Esophagus squamous epithelium (tissue), 5 donors: ENCODE measurements at places on chromosomes 7 and 10. TPM values are rescaled to one million over a fixed set of nuclear protein-coding genes. Genes with fewer than 3 reads are reported as not detected.
A peak's percentile ranks its signal among the peaks of the same experiment; 100 is the strongest.

- DNase-seq: no peak
Measured at GRCh38 chr10:131698986-131699385, 201.8 kb upstream of the PPP2R2D start.

GRCh38 chr10:44337081-44337480, 47.8 kb downstream of the CXCL12 start:
- DNase-seq: no peak

- no peak for DNase-seq
Measured at GRCh38 chr10:132958883-132959558, 16.7 kb upstream of the CFAP46 start.

DNA sequence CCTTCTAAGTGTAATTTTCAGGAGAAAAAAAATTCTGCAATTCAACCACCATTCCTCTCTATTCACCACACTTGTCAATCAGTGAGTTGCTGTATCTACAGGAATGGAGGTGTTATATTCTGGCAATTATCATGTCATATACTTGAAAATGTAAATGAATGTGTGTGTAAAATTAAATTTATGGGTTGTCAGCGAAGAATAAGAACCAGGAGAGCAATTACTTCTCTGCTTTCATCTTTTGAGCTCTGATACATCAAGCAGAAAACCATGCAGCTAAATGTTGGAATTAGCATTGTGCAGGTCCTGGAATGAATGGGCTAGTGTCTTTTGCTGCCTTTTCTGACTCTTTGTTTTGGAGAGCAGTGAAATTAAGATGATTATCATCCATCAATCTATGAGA, 207.6 kb downstream of the FOXP2 start:
- no peak for DNase-seq

GRCh38 chr10:104391150-104391968, 37.7 kb downstream of the CFAP58 start:
- no peak for DNase-seq

GRCh38 chr10:103166523-103166922, 26.5 kb downstream of the NT5C2 start:
- no peak for DNase-seq

GRCh38 chr7:101201695-101202602, 1.1 kb upstream of the MOGAT3 start:
- DNase-seq: no peak

- no peak for DNase-seq
Measured at GRCh38 chr10:129837909-129838582, 126.0 kb downstream of the EBF3 start.

- DNase-seq: no peak
Measured at GRCh38 chr10:7538970-7539654, 127.7 kb downstream of the ITIH5 start.

DNA sequence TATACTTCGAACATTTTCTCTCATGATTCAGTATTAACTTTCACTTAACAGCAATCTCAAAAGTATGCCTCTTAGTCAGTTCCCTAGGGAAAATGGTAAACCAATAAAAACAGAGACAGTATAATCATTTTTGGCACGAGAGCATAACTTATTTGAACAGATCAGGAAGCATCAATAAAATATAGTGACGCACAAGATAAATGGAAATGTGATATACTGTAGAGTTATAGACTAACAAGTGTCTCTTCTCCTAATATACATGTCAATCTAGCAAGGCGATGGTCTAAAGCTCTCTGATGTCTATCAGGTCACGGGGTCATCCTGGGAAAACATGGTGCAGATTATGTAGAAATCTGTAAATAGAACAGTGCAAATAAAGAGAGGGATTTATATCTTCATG, 131.6 kb downstream of the HGF start:
- DNase-seq: no peak

- no peak for DNase-seq
Measured at GRCh38 chr7:148318102-148318811, 272.3 kb upstream of the C7orf33 start.

GRCh38 chr7:71459132-71459531, 327.2 kb downstream of the GALNT17 start:
- no peak for DNase-seq

DNA sequence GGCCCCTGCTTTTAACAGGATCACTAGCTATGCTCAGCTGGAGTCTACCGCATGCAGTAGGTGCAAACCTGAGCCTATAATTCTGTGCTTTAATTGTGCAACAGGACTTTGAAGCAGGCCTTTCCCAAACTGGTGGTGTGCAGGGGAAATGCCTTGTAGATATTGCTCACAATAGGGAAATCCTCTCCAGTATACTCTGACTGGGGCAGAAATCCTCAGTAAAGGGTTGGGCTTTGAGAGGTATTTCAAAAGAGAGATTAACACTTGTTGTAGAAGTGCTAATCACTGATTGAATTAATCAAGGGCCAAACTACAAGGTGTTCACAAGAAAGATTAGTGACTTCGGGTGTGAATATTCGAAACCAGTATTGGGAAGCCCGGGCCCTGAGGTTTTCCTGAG, 58.5 kb upstream of the EXOC6 start:
- no peak for DNase-seq

GRCh38 chr10:43235070-43235900, 31.6 kb downstream of the RASGEF1A start:
- no peak for DNase-seq

DNA sequence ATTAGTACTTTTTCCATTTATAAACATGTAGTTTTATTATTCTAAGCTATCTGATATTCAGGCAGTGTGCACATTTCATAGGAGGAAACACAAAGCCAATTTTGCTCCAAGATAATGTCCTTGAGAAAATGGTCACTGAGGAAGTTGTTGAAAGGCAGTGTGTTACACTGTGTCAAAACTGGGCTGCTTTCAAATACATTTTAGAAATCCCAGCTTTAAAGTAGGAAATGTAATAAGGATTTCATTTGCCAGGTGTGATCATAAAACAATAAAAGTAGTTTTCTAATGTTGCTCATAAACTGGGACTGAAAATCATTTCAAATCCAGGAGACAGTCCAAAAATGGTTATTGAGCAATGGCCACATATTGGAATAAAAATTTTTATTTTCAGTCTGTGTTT, 80.1 kb downstream of the WDR37 start:
- no peak for DNase-seq

DNA sequence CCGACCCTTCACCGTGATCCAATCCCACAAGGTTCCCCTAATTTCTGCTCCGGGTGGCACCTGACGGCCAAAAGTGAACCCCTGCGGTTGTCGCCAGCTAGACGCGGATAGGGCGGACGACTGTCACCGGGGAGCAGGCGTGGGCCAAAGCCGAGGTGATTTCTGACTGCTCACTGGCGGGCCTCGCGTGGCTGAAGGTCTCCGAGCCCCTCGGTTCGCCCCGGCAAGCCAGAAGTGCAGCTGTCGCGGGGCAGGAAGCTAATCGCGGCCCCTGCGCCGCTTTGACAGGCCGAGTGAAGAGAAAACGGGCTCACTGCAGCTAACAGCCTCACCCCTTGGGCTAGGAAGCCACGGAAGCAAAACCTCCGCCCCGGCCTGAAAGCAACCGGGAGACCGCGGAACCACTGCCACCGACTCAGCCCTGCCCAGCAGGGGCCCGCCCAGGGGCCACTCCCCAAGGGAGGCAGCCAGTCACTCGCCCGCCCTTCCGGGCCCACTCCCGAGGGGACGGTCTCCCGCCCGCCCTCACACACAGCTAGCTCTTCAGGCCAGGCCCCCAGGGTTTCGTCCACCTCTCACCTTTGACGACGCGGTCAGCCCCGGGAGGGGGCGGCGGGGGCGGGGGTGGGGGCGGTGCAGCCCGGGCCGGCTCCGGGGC, 469 bp downstream of the PPP3CB start:
- DNase-seq: peak; percentile 62

DNA sequence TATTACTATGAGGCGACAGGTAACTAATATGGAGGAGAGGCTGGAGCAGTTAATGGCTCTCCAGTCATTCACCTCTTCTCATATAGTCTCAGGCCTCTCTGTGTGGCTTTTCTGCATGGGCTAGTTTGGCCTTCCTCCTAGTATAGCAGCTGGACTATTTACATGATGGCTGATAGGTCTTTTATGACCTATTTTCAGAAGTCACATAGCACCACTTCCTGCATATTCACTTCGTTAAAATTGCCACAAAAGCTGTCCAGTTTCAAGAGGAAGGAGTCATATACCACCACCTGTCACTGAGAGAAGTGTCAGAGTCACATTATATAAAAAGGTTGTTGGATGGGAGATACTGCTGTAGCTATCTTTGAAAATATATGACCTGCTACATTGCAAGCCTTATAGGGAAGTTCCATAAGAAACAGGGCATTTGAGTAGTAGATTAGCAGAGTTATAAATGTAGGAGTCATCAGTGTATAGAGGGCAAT, 8.0 kb upstream of the DMTF1 start:
- no peak for DNase-seq

- DNase-seq: no peak
Measured at GRCh38 chr7:29563590-29564495, at the start of gene PRR15. PRR15 (plus strand) TSS chr7:29563835; CDS start chr7:29566330, 2,495 bp downstream.

DNA sequence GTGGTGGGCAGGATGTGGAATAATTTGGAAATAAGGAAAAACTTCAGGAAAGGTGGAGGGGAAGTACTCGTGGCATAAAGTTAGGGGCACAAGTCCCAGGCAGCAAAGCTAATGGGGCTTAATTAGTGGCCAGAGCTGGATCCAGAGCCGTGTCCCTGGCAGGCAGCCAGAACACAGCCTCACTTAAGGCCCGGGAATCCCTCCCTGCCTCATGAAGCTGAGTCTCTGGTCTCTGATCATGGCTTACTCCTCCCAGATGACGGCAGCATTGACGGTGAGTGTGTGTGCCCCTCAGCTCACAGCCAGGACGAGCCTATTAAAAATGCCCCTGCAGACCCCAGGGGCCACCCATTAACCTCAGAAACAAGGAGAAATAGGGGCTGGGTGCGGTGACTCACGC, 48.2 kb upstream of the NPTX2 start:
- DNase-seq: no peak

DNA sequence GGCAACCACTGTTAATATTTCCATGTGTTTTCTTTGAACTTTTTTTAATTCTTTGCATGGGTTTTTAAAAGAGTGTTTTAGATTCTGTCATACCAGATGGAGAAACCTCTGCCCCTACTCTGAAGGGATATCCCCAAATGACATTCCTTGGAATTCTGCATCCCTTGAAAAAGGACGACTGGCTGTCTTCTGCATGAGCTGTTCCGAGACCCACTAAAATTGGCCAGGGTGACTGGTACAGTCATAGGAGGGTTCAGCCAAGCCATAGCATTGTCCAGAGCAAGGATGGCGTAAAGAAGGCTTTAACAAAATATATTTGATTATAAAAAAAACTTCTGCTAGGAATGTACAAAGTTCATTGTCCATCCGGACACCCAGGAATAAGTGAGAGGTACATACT, 952.9 kb downstream of the NRG3 start:
- DNase-seq: no peak

GRCh38 chr7:77657427-77658224, 38.6 kb upstream of the RSBN1L start:
- DNase-seq: no peak

DNA sequence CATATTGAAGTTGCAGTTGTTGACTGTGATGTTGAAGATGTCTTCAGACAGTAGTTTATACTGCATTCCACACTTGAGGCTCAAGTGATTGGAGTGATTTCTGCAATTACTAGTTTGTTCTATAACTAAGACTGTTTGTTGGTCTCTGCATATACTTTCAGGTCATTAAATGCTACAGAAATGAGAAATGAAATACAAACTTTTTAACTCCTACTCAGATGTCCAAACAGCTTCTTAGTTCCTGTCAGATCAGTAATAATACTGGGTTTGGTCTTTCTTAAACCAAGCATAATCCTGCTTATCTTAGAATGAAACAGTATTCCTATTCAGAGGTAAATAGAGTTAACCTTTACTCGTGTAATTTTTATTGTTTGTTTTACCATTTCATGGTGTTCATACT, 115.9 kb downstream of the CCNY start:
- no peak for DNase-seq

- DNase-seq: no peak
Measured at GRCh38 chr7:122885583-122886356, 490 bp downstream of the CADPS2 start.

- DNase-seq: no peak
Measured at GRCh38 chr7:152512706-152513105, 76.9 kb upstream of the KMT2C start.

GRCh38 chr7:156820445-156821063, 72.4 kb downstream of the LMBR1 start:
- DNase-seq: no peak

- DNase-seq: no peak
Measured at GRCh38 chr10:132946-133898, 2.0 kb upstream of the ZMYND11 start.

GRCh38 chr7:100603726-100604027, 1.5 kb downstream of the PCOLCE start:
- no peak for DNase-seq

DNA sequence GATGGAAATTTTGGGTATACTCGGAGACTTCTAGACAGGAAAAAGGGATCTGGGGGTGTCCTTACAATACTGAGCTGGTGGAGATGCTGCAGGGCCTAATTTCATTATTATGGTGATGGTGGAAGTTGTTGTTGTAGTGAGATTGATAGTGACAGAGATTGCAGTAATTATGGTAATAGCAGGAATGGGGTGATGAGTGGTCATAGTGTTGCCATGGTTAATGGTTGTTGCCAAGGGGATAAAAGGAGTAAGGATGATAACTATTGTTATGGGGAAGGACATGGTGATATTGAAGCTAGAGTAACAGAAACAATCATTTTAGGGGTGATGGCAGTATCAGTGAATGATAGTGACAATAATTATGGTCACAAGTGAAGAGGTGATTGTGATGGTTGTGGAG, 27.1 kb upstream of the LBX1 start:
- no peak for DNase-seq

- no peak for DNase-seq
Measured at GRCh38 chr10:6204063-6204340, 1.3 kb downstream of the PFKFB3 start.

DNA sequence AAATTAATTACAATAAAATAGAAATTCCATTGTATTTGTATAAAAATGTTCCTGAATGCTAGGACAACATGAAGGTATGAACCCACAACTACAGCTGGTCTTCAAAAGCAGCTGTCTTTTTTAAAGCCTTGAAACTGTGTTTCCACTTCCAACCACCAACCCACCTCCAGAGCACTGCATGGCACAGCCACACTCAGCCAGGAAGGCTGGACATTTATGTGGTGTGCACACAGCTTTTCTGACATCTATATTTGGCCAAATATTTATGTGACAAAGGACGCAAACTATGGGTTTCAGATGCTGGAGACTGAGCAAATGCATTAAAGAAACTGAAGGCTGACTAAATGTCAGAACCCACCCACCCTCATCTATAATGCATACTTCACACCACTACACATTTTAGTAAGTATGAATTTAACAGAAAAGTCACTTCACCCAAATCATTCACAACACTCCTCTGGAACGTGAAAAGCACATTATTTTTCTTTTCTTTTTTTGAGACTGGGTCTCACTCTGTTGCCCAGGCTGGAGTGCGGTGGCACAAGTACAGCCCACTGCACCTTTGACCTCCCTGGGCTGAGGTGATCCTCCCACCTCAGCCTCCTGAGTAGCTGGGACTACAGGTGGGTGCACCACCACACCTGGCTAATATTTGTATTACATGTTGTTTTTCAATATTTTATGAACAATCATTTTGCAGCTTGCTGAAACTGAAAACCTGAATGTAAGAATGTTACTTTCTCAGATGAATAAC, 27.9 kb upstream of the DAGLB start:
- DNase-seq: no peak

SPDYE9 gene
- total RNA-seq: not detected

ABCB1 gene
- total RNA-seq: 2.1 TPM

EGR2 gene
- 0.44 TPM for total RNA-seq

C10orf90 gene
- total RNA-seq: not detected

GPR26 gene
- not detected for total RNA-seq

TSPAN12 gene
- 9.0 TPM for total RNA-seq

IGF2BP3 gene
- 7.8 TPM for total RNA-seq

OPN1SW gene
- total RNA-seq: not detected

EIF5AL1 gene
- 0.38 TPM for total RNA-seq
